ENCODE measurements at places on chromosomes 13 and 19. TPM values are rescaled to one million over a fixed set of nuclear protein-coding genes. Genes with fewer than 3 reads are reported as not detected.

GRCh38 chr13:44384778-44385177 lies 11.2 kb downstream of the SERP2 start:
- no peak for DNase-seq

Gene BRSK1
- polyA plus RNA-seq = 10.4 TPM

Gene SUGP2
- 82.0 TPM for polyA plus RNA-seq

Gene PCDH9
- polyA plus RNA-seq = 4.3 TPM
